ENCODE measurements at places on chromosomes 7 and 10. TPM values are rescaled to one million over a fixed set of nuclear protein-coding genes. Genes with fewer than 3 reads are reported as not detected.
A peak's percentile ranks its signal among the peaks of the same experiment; 100 is the strongest.

Gene SFXN3
- 47.8 TPM for total RNA-seq

GRCh38 chr10:88385601-88386203 lies 197.4 kb downstream of the RNLS start:
- no peaks in the 10 kb centered on the region for H3K27me3 ChIP-seq
- H3K4me3 ChIP-seq = peak overlapping the region; percentile 5
- DNase-seq = peak; percentile 92
- H3K27ac ChIP-seq = peak overlapping the region; percentile 88
- no peaks in the 10 kb centered on the region for H3K36me3 ChIP-seq

DNA sequence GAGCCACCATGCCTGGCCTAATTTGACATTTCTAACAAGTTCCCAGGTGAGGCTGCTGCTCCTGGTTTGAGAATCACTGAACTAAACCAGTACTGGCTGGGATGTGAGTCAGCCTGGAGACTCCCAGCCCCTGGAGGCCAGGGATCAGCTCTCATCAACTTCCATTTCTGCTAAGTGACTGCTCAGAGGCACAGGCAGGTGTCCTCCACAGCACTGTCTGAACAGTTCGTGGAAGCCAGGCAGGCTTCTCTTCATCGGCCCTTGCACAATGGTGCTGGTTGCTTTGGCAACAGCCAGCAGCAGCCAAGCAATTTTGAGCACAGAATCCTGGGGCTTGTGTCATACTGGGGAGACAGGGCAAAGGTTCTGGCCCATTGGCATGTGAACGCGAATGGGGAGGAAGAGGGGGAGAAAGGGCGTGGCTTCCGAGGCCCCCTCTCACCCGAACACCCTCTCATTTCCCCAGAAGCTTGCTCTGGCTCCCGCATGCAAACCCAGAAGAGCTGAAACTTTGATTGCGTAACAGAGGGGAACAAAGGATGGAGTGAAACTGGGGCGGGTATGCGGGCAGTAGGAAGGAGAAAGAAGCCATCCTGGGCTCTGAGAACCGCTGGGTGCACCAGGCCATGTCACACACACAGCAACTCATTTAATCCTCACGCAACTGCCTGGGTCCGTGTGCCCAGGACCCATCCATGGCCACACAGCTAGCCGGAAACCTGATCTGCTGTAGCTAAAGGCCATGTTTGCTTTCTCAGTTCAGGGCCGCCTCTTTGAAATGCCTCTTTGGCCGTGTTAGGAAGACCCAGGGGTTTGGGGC lies 9.0 kb upstream of the POR start:
- H3K27me3 ChIP-seq = no peaks in the 10 kb centered on the region
- H3K4me1 ChIP-seq = no peaks in the 10 kb centered on the region
- H3K36me3 ChIP-seq = no peaks in the 10 kb centered on the region
- DNase-seq = peak; percentile 53

DNA sequence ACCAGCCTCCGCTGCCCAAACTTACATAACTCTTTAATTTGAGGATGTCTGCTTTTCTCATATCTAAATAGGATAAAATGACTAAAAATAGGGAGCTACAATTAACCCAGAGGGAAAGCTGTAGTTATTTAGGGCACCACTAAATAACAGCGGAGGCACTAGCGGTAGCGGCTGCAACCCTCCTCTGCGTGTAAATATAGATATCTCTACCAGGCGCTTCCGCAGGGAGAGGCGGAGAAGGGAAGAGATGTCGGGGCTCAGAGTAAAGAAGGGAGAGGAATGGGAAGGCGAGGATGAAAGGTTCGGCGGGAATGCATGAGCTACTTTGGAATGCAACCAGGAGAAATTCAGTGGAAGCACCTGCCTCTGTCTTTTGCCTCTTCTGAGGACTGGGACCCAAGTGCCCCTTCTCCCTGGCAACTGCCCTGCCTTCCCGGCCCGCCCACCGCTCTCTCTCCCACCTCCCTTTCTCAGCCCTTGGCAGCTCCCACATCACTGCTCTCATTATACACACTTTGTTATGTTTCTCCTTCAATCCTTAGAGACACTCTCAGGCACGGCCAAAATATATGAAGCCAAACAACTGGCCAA lies 698.3 kb downstream of the PARD3 start:
- DNase-seq = no peak
- H3K27ac ChIP-seq = no peak overlapping the region
- H3K4me3 ChIP-seq = no peak overlapping the region
- no peaks in the 10 kb centered on the region for H3K36me3 ChIP-seq
- no peaks in the 10 kb centered on the region for H3K27me3 ChIP-seq
- H3K4me1 ChIP-seq = peaks cover under 1% of the 10 kb centered on the region

Gene SUGCT
- total RNA-seq = 16.9 TPM

Gene SPRN
- total RNA-seq = not detected

Gene EN2
- not detected for total RNA-seq

DNA sequence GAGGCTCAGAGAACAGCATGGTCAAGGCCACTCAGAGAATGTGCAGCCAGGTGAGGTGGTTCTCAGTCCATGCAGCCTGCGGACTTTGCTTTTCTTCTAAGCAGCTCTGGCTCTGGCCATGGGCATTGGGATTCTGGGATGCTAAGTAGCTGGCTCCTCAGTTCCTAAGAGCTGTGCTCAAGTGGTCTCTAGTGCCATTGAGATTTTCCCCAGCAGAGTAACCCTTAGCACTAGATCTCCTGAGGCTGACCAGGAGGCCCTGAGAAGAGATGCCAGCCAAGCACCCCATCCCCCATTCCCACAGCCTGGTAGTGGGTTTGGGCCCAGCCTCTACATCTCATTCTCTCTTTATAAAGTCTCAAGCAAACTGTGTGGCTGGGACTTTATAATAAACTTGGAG lies 77.1 kb downstream of the KCNMA1 start:
- no peak for DNase-seq
- H3K27me3 ChIP-seq = no peaks in the 10 kb centered on the region
- no peaks in the 10 kb centered on the region for H3K36me3 ChIP-seq
- H3K4me1 ChIP-seq = peaks cover 36% of the 10 kb centered on the region
- H3K27ac ChIP-seq = peak overlapping the region; percentile 61

GRCh38 chr10:102401735-102402511 lies 6.4 kb downstream of the NFKB2 start:
- H3K27me3 ChIP-seq = no peaks in the 10 kb centered on the region
- H3K27ac ChIP-seq = peak overlapping the region; percentile 94
- no peak for DNase-seq

Gene ZC3HAV1L
- total RNA-seq = 8.5 TPM

Gene CXCL12
- 17.0 TPM for total RNA-seq

Gene SLC25A13
- total RNA-seq = 68.9 TPM

GRCh38 chr10:126461289-126461940 lies 73.1 kb upstream of the ADAM12 start:
- no peaks in the 10 kb centered on the region for H3K27me3 ChIP-seq
- H3K27ac ChIP-seq = no peak overlapping the region
- no peak for DNase-seq
- H3K4me3 ChIP-seq = no peak overlapping the region

DNA sequence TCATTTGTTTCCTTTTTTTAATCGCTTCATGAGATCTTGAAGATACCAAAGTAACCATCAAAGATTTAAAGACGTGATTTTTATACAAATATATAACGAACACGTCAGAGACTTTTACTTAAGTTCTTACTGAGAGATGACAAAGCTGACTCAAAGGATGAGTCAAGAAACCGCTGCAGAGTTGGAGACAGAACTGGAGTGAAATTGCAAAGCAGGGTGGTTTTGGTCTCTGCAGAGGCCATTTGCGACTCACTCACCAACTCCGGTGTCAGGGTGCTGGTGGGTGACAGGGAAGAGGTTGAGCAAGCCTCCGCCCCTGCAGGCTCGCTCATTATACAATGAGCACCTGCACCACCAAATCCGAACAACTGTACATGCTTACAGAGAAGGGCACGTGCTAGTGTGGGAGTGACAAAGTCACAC lies 75.2 kb downstream of the DNAJB6 start:
- H3K4me3 ChIP-seq = no peak overlapping the region
- H3K4me1 ChIP-seq = no peaks in the 10 kb centered on the region

Gene ITGB8
- 8.2 TPM for total RNA-seq

DNA sequence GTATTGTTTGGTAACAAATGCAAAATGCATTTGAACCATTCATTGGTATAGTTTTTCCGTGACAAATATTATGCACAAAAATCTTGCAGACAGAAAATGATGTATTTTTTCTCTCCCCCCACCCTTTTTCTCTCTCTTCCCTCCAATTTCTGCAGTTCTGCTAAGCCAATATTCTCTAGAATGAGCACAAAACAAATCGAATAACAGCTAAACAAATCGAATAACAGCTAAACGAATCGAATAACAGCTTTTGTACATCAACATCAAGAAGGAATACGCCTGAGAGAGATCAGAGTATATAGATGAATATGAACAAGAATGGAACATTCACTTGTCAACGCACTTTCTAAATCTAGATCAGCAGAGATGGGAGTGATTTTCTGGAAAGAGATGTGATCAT lies 108.0 kb upstream of the KMT2E start:
- H3K4me3 ChIP-seq = no peak overlapping the region
- no peaks in the 10 kb centered on the region for H3K4me1 ChIP-seq
- DNase-seq = no peak
- no peak overlapping the region for H3K27ac ChIP-seq
- H3K27me3 ChIP-seq = no peaks in the 10 kb centered on the region
- no peaks in the 10 kb centered on the region for H3K36me3 ChIP-seq

Gene GALNT17
- total RNA-seq = 6.6 TPM

GRCh38 chr7:97024209-97025129 lies at the start of gene DLX5:
DLX5 (minus strand) TSS chr7:97024831; CDS start chr7:97024623, 208 bp downstream.
- no peak within 1 kb of the TSS for H3K4me3 ChIP-seq
- H3K4me1 ChIP-seq = peaks cover 21% of the 10 kb centered on the region
- no peak within 1 kb of the TSS for H3K27ac ChIP-seq
- no peak for DNase-seq

Gene APBB1IP
- total RNA-seq = not detected

DNA sequence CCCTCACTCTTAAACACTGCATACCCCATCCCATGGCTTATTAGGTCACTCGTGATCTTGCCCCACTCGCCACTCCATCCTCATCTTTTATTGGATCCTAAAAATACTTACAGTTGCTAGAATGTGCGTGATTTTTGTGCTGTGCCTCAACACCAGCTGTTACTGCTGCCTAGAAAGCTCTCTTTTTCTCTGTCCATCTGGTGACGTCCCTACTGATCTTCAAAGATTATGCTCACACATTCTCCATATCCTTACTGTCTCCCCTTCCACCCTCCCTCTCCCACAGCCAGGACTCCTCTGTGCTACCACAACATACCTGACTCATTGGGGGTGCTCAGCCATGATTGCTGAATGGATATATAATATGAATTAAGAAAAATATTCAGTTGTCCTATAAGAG lies 42.0 kb downstream of the CDK6 start:
- H3K27me3 ChIP-seq = no peaks in the 10 kb centered on the region
- no peak for DNase-seq
- no peaks in the 10 kb centered on the region for H3K36me3 ChIP-seq
- H3K4me1 ChIP-seq = peaks cover 23% of the 10 kb centered on the region
- no peak overlapping the region for H3K4me3 ChIP-seq
- H3K27ac ChIP-seq = peak overlapping the region; percentile 11

DNA sequence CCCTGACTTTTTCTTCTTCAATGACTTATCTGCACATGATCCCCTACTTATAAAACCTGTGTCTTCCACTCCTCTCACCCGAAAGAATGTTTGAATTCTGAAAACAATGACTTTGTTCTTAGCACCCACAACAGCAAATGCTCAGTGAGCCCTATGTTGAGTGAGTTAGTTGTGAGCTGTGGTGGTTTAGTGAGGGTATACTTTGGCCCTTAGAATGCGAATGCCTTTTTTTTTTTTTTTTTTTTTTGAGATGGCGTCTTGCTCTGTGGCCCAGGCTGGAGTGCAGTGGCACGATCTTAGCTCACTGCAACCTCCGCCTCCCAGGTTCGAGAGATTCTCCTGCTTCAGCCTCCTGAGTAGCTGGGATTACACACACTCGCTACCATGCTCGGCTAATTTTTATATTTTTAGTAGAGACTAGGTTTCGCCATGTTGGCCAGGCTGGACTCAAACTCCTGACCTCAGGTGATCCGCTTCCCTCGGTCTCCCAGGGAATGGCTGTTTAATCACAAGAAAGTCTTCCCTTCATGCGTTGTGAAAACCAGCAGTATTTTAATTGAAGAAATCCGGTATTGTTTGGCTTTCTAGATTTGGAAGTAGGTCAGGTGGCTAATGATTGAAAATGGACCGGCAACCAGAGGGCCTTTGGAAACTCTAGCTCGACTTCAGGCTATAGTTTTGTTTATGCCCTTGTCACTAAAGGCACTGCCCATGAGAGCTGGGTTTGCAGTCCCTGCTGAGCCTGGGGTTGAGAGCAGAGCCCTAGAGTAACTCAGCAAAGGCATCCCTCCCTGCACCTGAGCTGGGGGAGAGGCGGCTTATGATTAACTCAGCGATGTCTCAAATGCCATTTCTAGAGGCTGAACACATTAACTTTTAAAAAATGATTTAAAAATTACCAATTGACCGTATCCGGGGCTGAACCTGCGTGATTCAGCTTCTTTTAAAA lies 41.3 kb downstream of the CUX1 start:
- no peaks in the 10 kb centered on the region for H3K27me3 ChIP-seq
- peak overlapping the region; percentile 3 for H3K27ac ChIP-seq
- DNase-seq = no peak
- H3K4me3 ChIP-seq = no peak overlapping the region
- no peaks in the 10 kb centered on the region for H3K36me3 ChIP-seq
- peaks cover 12% of the 10 kb centered on the region for H3K4me1 ChIP-seq

DNA sequence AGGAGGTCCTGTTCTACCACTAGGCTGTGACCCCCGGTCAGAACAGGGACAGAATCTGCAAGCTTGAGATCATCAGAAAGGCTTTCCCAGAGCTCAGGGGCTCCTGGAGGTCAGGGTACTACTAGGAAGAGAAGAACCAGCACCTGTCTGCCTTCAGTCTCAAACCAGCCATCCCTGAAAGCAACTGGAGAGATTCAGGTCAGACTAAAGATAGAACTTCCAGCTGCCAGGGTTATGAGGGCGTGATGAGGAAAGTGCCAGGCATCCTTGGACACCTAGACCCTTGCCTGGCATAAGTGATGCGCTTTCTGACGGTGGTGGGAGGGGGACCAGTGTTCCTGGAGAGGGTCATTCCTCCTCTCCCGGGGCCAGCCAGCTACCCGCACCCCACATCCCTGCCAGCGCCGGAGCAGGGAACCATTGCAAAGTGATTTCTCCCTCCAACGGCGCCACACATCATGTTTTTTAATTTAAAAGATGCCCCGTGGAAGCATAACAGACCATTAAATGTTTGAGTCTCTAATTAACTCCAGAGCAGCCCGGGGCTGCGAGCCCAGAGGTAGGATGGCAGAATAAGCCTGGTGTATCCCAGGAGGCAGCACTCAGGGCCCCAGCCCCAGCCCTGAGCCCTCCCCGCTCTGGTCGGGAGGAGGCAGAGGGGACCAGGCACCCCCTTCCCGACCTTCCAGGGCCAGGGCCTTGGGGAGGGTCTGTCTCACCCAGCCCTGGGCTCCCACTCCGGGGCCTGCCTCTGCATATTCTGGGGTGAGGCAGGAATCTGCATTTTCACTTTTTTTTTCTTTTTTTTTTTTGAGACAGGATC lies 64.0 kb downstream of the ELFN1 start:
- no peaks in the 10 kb centered on the region for H3K4me1 ChIP-seq
- no peak overlapping the region for H3K4me3 ChIP-seq
- no peak for DNase-seq
- no peaks in the 10 kb centered on the region for H3K36me3 ChIP-seq

Gene RAPGEF5
- 112 TPM for total RNA-seq

Measured in transverse colon (tissue), 4 donors.